BJ (cell line): ENCODE measurements at places on chromosomes 5 and 9. TPM values are rescaled to one million over a fixed set of nuclear protein-coding genes. Genes with fewer than 3 reads are reported as not detected.

DNA sequence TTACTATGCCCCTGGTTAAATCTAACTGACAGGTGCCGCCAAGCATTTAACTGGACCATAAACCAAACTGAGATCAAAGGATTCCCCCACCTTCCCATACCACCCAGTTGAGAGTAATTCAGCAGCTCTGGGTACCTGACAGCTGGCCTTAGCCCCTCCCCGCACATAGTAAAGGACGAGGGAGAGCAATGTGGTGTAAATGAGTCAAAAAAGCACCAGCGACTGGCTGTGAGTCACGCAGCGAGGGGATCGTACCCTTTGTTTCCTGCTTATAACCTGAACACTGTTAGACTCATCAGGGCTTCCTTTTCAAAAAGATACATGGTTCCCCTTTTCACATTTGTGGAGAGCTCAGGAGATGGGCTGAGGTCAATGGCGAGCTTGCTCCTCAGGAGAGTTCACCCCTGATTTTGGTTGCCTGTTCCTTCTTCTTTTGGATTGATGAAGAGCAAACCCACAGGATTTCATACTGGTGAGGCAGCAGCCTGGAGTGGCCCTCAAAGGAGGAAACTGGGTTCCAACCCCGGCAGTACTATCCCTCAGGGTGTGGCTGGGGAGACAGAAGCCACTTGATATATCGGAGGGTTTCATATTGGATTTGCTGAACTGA lies 71.5 kb downstream of the ANKRD33B start:
- no peak for DNase-seq

- DNase-seq: no peak
Observed at GRCh38 chr5:16727755-16728325, 111.0 kb upstream of the RETREG1 start.

GRCh38 chr5:159096924-159097783 lies 2.6 kb downstream of the EBF1 start:
- no peak for DNase-seq

GRCh38 chr5:88145611-88146467 lies 122.8 kb downstream of the TMEM161B start:
- DNase-seq: no peak

DNA sequence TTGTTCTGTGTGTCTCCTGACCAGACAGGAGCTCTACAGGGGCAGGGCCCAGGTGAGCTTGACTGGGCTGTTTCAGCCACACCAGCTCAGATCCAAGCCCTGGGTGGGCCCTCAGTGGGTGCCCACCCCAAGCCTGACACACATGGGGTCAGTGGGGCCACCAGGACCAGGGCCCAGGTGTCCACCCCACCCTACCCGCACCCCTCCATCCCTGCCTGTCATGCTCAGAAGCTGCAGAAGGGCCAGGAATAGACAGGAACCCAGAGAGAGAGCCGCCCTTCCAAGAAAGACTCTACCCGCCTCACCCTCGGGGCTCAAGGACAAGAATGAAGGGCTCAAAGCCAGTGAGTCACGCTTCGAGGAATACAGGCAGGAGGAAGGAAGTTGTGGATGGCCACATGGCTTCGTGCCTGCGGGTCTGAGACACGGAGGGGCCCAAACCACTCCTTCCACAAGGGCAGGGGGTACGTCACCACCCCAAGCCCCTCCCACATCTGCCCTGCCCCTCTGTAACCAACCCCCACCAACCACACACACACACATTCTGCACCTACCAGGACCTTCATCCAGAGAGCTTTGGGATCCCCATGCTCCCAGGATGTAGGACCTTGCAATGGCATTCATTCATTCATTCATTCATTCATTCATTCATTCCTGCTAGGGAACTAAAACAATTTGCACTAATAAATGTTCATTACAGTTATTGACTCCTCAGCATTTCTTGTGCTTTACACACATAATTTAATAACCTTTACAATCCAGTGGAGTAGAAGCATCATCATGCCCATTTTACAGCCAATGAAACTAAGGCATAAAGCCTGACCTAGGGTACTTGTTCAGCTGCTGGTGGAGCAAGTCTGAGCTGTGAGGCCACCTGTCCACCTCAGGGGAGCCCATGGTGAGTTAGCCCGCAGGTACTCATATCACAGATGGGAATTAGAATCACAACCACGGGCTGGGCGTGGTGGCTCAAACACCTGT lies 55.9 kb upstream of the STXBP1 start:
- peak; percentile 87 for DNase-seq

- DNase-seq: no peak
Observed at GRCh38 chr9:95670122-95670521, 153.4 kb upstream of the PTCH1 start.

GRCh38 chr5:55177078-55177477 lies 4.1 kb upstream of the CDC20B start:
- DNase-seq: no peak

GRCh38 chr9:108525186-108525585 lies 330.6 kb downstream of the ACTL7B start:
- DNase-seq: no peak

GRCh38 chr5:114118511-114118910 lies 243.4 kb upstream of the KCNN2 start:
- DNase-seq: no peak

- DNase-seq: no peak
Observed at GRCh38 chr9:16544842-16545241, 325.6 kb downstream of the BNC2 start.

DIRAS2 gene
- polyA plus RNA-seq: not detected in 2 replicates

GFI1B gene
- 0.16 TPM in 1 of 2 replicates, not detected in the other for polyA plus RNA-seq

CDH18 gene
- polyA plus RNA-seq: 0.31 and 0.45 TPM in 2 replicates

RHOBTB3 gene
- polyA plus RNA-seq: 288 and 320 TPM in 2 replicates

ATP10B gene
- not detected in 2 replicates for polyA plus RNA-seq

ESM1 gene
- polyA plus RNA-seq: 2.4 and 2.8 TPM in 2 replicates
